IMR-90 (cell line): ENCODE measurements at places on chromosomes 2 and 18. TPM values are rescaled to one million over a fixed set of nuclear protein-coding genes. Genes with fewer than 3 reads are reported as not detected.

PRKD3 gene
- total RNA-seq = 46.4 and 47.5 TPM in 2 replicates

HJURP gene
- 22.6 and 24.2 TPM in 2 replicates for total RNA-seq

TRAPPC12 gene
- 25.8 and 33.6 TPM in 2 replicates for total RNA-seq

RASGRP3 gene
- 2.5 and 3.0 TPM in 2 replicates for total RNA-seq

TMEM214 gene
- 31.7 and 32.1 TPM in 2 replicates for total RNA-seq

LOXHD1 gene
- not detected in 2 replicates for total RNA-seq

LRRC30 gene
- total RNA-seq = not detected in 2 replicates

DCC gene
- total RNA-seq = 0.54 and 0.83 TPM in 2 replicates

DNER gene
- under 0.01 TPM in 2 replicates for total RNA-seq

DSC1 gene
- total RNA-seq = not detected in 2 replicates

PDE11A gene
- 0.56 and 0.72 TPM in 2 replicates for total RNA-seq

ABHD1 gene
- not detected in 2 replicates for total RNA-seq

NYAP2 gene
- total RNA-seq = not detected in 2 replicates

SIX3 gene
- not detected in 2 replicates for total RNA-seq
